ENCODE measurements at places on chromosomes 4 and X.

GRCh38 chrX:99549381-99549780 is 860.7 kb downstream of the PCDH19 start:
- no peak for DNase-seq

DNA sequence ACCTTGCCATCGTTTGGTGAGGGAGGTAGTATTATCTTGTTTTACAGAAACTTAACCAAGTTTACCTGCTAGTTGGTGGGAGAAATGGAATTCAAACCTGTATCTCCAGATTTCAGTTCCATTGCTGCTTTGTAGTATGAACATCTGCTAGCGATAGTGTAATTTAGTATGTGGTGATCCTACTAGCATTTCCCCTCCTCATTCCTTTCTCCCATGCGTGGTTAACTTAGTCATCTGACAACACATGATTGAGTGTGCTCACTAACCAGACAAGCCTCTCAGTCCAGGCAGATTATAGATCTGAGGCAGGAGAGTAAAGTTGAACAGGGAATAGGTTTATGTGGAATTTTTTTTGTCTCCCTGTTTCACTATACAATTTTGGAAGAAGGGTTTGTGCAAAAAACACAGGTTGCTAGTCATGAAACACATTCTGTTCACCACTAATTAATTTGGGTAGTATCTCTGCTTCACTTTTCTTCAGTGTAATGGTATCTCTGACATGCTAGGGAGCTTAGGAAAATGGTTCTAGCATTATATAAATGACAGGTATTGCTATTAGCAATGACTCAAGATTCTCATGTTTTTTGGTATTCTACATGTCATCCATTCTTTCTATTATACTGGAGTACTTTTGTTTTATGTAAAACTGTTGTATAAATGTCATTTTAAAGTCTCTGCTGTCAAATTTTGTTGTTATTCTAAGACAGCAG is 21.7 kb downstream of the RBPJ start:
- no peak for DNase-seq

GRCh38 chr4:84680956-84681355 is 98.0 kb downstream of the CDS1 start:
- DNase-seq = no peak

DNA sequence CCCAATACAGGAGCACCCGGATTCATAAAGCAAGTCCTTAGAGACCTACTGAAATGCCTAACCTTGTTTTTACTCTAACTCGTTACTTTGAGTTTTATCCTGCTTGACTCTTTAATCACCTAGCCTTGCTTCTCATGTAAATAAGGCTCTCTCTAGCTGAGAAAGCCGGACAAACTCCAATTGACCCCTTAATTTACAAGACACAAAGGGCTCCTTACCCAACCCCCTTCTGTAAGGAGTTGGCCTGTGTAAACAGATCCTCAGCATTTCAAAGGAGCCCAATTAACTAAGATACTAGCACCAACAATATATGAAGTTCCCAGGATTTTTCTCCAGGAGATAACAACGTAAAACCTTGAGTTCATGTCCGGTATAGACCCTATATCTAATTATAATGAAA is 61.7 kb downstream of the CT47B1 start:
- no peak for DNase-seq

- DNase-seq = no peak
Observed at GRCh38 chrX:3307881-3308280, 38.6 kb downstream of the MXRA5 start.

- DNase-seq = peak; percentile 66
Observed at GRCh38 chrX:39854772-39855747, 242.7 kb downstream of the BCOR start.
